ENCODE measurements at places on chromosomes 7 and 10. TPM values are rescaled to one million over a fixed set of nuclear protein-coding genes. Genes with fewer than 3 reads are reported as not detected.

The CFAP69 gene
- 0.42 TPM for total RNA-seq

The ACSL5 gene
- total RNA-seq: 13.3 TPM

The GIMAP2 gene
- total RNA-seq: 159 TPM

The KIAA1549 gene
- total RNA-seq: 0.10 TPM

The MSS51 gene
- 0.73 TPM for total RNA-seq

The IQUB gene
- total RNA-seq: 0.52 TPM

The ARHGEF35 gene
- total RNA-seq: 1.2 TPM

The EGR2 gene
- 11.9 TPM for total RNA-seq

The PTPN20 gene
- 0.73 TPM for total RNA-seq

The FFAR4 gene
- total RNA-seq: under 0.01 TPM

The AKR1C1 gene
- 3.3 TPM for total RNA-seq

The MMP21 gene
- total RNA-seq: 0.21 TPM

The IGFBP1 gene
- total RNA-seq: not detected

The PKD2L1 gene
- total RNA-seq: under 0.01 TPM

The IFIT1B gene
- total RNA-seq: 0.10 TPM

The SPDYE6 gene
- not detected for total RNA-seq

The SLC13A4 gene
- total RNA-seq: not detected
